ENCODE measurements at places on chromosomes 6 and 20.

DNA sequence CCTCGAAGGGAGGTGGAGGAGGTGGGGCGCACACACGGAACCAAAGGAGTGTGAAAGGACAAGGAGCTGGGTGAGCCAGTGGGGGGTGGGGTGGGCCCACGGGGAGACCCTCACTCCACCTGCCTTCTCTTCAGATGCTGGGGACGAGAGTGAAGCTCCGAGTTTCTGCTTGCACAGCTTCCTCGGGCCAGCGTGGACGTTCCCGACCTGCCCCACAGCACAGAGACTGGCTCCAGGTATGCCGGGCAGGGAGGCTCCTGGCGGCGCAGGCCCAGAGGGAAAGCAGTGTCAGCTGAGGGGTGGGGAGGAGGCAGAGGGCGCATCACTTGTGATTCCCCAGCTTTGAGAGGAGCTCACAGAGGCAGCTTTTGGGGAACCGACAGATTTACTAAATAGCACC lies 98.5 kb upstream of the RPS6KA2 start:
- DNase-seq: no peak

GRCh38 chr6:73943930-73944652 lies 248.1 kb downstream of the CD109 start:
- DNase-seq: no peak

- DNase-seq: no peak
These were observed 36.4 kb upstream of the HLA-E start for GRCh38 chr6:30452736-30453507.

- no peak for DNase-seq
These were observed 118.2 kb upstream of the LRFN2 start for GRCh38 chr6:40705354-40705753.

- no peak for DNase-seq
These were observed 23.7 kb upstream of the CFAP206 start for GRCh38 chr6:87384038-87384437.

GRCh38 chr6:137233911-137234863 lies 15.0 kb upstream of the IFNGR1 start:
- DNase-seq: peak; percentile 41

- DNase-seq: no peak
These were observed 20.2 kb downstream of the SF3B5 start for GRCh38 chr6:144075187-144075586.

GRCh38 chr6:23611776-23612381 lies 514.1 kb upstream of the NRSN1 start:
- DNase-seq: no peak

GRCh38 chr6:116287689-116288282 lies 8.1 kb upstream of the TSPYL1 start:
- DNase-seq: peak; percentile 38

GRCh38 chr6:34468378-34468892 lies 2.6 kb downstream of the PACSIN1 start:
- DNase-seq: no peak

GRCh38 chr6:24257282-24257681 lies 100.6 kb downstream of the DCDC2 start:
- no peak for DNase-seq

DNA sequence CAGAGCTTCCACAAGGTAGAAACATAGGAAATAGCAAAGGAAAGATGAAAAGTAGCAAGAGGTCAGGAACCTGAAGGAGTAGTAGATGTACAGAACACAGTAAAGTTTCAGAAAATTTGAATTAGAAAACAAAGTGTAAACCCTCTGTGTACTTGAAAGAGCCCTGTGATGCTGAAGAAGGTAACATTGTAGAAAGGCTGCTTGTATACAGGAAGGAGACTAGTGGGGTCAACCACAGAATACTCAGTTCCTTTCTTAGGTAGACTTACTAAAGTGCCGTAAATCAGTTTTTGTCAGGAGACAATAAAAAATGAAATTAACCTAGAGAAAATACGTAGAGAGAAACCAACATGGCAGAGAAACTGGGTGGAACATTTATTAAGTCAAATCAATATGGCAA lies 149.7 kb downstream of the AIG1 start:
- DNase-seq: no peak

- DNase-seq: no peak
These were observed 377.8 kb downstream of the UTRN start for GRCh38 chr6:144662812-144663365.

DNA sequence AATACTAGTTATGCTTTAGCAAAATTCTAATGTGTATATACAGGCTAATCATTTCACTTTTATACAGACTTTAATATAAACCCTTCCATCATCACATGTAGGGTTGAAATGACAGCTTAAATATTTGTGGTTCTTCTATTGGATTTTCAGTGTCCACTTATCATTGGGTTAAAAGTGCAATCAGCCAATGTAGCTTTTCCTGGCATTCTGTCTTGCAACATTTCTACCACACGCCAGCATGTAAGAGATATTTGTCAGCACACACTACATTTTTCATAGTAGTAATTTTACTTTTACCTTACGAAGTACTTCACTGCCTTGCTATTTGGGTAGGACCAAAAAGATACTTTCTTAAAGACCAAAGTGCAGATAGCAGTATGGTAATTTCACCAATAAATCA lies 252.0 kb downstream of the TBX18 start:
- no peak for DNase-seq

- peak; percentile 46 for DNase-seq
These were observed 86.7 kb upstream of the BACH2 start for GRCh38 chr6:90383196-90383822.

- no peak for DNase-seq
These were observed 668.6 kb downstream of the UTRN start for GRCh38 chr6:144953552-144954240.

DNA sequence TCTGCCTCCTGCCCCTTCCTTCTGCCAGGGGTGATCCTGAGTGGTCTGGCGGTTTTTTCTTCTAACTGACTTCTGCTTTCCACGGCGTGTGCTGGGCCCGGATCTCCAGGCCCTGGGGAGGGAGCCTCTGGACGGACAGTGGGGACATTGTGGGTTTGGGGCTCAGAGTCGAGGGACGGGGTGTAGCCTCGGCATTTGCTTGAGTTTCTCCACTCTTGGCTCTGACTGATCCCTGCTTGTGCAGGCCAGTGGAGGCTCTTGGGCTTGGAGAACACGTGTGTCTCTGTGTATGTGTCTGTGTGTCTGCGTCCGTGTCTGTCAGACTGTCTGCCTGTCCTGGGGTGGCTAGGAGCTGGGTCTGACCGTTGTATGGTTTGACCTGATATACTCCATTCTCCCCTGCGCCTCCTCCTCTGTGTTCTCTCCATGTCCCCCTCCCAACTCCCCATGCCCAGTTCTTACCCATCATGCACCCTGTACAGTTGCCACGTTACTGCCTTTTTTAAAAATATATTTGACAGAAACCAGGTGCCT lies 10.2 kb downstream of the SLC29A1 start:
- DNase-seq: no peak

DNA sequence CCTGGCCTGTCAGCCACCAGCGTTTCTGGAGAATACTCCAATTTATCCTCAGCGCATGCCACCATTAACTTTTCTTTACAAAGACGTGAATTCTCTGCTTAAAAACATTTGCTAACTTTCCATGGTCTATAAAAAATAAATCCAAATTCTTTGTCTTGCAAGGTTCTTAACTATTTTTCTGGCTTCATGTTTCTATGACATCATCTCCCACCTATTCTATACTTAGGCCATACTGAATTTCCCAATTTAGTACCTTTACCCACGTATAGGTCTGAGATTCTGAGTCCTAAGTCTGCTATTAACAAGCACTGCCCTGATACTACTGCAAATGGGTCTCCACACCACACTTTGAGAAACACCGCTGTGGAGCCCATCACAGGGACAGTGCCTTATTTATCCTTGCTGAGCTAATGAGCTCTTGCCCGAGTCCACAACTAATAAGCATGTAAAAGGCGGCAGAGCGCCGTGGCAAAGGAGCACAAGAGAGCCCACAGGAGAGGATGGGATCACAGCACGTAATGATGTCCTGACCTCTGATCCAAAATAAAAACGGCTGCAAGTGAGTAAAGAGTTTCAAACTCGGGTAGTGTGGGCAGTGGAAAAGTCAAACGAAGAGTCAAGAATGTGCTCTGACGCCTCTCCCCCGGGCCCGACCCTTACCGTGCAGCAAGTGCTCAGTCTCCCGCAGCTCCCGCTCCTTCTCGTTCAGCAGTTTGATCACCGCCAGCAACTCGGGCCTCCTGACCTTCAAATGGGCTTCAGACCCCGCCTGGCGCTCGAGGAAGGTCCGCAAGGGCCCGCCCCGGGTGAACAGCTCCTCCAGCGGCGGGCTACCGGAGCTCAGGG lies 519 bp downstream of the MTRF1L start:
- peak; percentile 12 for DNase-seq

- no peak for DNase-seq
These were observed 48.9 kb upstream of the CCN6 start for GRCh38 chr6:112005013-112005371.

DNA sequence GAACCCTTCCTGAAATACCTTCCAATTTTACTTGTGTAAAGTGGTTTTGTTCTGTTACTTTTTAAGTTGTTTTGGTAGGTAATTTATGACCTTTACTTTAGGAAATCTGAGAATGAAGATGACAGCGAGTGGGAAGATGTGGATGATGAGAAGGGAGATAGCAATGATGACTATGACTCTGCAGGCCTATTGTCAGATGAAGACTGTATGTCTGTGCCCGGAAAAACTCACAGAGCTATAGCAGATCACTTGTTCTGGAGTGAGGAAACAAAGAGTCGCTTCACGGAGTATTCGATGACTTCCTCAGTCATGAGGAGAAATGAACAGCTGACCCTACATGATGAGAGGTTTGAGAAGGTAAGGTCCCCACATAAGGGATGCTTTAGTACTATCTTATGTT lies 6.6 kb upstream of the ZC2HC1B start:
- no peak for DNase-seq

DNA sequence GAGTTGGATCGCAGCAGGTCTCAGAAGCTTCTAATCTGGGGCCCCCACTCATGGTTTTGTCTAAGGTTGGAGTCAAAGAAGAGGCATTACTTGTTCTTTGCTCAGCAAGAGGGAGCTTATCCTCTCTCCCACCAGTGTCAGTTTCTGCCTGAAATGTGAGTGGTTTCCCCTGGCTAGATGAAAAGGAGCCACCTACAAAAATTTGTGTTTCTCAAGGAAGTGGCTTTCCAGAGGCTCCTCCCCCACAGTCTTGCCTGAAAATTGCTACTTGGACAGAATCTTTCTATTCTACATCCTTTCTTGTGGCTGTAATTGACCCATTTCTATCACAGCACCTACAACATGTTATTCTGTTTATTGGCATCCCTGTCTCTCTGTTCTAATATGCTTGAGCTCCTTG lies 37.9 kb downstream of the SCML4 start:
- DNase-seq: peak; percentile 11

Data from activated CD4-positive, alpha-beta T cell treated with anti-CD3 and anti-CD28 coated beads, Interleukin-2, amount 50 U/mL, for 16 hours (primary cell).